ENCODE measurements at places on chromosomes 6 and 20.

GRCh38 chr20:50099113-50099512, 13.8 kb downstream of the UBE2V1 start:
- no peak for DNase-seq

- no peak for DNase-seq
These were observed 710 bp downstream of the BTBD9 start for GRCh38 chr6:38638941-38639497.

GRCh38 chr6:168109171-168109570, 30.2 kb upstream of the FRMD1 start:
- DNase-seq: no peak

GRCh38 chr20:37711001-37711400, 17.2 kb downstream of the CTNNBL1 start:
- DNase-seq: no peak

- no peak for DNase-seq
These were observed 270.4 kb upstream of the JARID2 start for GRCh38 chr6:14975471-14975817.

DNA sequence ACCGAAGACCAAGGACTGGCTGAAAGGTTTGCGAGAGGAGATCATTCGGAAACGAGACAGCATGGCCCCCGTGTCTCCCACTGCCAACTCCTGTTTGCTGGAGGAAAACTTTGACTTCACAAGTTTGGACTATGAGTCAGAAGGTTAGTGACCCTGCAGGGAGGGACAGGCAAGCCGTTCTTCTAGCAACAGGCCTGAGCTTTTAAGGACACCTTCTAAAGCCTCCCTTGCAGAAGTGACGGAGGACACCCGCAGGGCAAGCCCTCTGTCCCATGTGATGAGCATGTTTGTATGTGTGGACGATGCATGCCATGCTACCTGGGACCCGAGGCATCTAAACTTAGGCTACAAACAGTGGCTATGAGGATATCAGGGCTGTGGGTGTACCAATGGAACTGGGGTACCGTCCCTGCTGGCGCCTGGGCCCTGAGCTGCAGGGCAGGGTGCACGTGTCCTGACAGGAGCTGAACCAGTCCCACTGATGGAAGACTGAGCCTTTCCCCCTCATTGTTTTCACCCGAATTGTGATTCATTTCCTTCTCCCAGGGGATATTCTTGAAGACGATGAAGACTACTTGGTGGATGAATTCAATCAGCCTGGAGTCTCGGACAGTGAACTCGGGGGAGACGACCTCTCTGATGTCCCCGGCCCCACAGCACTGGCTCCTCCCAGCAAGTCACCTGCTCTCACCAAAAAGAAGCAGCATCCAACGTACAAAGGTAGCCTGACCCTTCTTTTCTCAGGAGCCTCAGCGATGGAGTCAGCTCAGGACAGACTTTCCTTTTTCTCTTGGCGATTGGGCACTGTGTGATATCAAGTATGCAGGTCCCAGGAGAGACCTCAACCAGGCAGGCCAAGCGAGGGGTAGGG, 84.4 kb downstream of the SERAC1 start:
- DNase-seq: no peak

GRCh38 chr6:52299653-52300052, 15.1 kb upstream of the MCM3 start:
- no peak for DNase-seq

GRCh38 chr6:40599555-40599954, 12.4 kb upstream of the LRFN2 start:
- DNase-seq: no peak

GRCh38 chr6:48826901-48827701, 636.0 kb downstream of the MMUT start:
- no peak for DNase-seq

DNA sequence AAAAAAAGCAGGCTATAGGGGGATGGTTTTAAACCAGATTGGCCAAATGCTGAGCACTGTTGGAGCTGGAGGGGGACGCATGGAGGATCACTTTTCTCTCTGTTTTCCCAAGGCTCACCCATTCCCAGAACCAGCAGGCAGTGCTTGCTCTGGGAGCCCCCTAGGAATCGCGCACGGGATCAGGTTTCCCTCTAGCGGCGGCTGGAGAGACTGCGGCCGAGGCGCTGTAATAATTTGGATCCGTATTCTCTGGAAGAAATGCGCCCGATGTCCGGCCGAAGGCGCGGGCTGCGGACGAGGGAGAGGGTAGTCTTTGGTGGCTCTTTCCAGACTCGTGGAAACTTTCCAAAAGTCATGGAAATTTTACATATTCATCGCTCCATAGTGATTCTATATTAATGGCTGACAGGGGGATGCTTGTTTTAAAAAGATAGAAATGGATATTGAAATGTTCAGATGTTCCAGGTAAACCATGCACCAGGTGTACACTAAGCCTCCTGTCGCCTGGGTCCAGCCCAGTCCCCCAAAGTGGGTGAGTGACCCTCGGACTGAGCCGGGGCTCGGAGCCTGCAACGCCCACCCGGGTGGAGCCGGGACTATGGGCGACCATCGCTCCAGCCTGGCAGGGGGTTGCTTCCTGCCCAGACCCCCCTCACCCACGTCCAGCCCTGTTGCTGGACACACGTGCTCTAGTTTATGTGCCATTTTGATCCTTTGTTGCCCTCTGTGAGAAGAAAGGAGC, 78.7 kb upstream of the PHACTR3 start:
- peak; percentile 55 for DNase-seq

DNA sequence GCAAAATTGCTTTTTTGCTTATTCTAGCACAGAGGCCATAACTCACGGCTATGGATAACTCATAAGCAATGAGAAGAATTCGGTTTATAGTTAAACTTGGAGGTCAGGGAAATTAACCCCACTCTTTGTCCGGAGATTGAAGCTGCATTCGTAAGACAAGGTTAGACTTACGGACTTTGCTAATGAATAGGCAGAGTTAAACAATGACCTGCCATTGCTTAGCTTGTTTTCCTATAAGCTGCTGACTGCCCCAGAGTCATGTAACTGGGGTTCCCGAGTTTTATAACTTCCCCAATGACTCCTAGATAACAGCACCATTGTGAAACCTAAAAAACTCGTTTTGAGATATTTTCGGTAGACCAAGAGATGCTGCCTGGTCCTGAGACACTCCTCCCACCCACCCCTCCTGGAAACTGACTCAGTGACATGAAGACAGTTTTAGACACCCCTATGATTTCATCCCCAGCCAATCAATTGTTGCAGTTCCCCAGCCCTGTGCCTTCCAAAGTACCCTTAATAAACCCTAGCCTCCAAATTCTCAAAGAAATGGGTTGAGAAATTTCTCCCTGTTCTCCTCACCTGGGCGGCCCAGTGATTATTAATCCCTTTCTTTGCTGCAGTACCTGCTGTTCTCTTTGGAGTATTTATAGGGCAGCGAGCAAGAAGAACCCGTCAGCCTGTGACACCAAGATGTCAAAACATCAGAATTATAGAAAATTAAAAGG, 33.1 kb upstream of the MCUR1 start:
- no peak for DNase-seq

DNA sequence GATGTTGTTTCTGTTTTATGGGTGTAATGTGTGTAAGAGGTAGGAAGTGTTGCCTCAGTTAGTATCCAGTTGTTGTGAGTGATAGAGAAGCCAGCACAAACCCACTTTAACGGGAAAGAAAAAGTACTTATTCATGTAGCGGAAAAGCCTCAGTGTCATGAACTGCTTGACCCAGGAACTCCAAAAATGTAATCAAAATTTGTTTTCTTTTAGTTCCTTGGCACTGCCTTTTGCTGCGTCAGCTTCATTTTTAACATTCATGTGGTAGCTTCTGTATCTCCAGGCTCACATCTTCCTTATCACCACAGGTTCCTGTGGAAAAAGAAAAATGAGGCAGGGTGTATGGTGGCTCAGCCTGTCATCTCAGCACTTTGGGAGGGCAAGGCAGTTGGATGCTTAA, 46.4 kb upstream of the CCDC28A start:
- DNase-seq: no peak

DNA sequence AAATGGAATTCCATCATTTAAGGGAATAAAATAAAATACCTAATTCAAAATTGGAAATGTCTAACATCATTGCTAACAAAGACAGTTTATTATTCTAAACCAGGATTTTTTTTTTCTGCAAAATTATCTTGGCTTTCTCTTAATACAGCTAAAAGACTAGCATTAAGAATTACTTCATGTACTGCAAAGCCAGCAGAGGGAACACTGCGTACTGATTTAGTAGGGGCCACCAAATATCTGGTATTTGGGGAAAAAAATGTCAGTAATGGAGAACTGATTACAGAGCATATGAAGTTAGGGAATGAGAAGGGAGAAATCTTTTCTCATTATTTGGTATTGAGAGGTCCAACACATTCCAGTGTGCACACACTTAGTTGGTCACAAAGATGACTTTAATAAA, 3.2 kb upstream of the SOX4 start:
- no peak for DNase-seq

DNA sequence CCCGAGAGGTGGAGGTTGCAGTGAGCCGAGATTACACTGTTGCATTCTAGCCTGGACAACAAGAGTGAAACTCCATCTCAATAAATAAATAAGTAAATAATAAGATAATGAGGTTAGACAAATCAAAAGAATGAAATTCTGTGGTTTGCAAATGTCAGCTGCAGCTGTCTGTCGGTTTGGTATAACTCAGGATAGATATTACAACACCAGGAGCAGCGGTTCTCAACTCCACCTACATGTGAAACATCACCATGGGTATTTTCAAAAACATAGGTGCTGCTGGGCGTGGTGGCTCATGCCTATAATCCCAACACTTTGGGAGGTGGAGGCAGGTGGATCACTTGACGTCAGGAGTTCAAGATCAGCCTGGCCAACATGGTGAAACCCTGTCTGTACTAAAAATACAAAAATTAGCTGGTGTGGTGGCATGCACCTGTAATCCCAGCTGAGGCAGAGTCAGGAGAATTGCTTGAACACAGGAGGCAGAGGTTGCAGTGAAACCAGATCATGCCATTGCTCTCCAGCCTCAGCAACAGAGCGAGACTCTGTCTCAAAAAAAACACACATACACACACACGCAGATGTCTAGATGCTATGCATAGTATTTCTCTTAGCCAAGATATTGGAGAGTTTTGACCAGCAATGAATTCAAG, 126.1 kb upstream of the LAMP5 start:
- DNase-seq: no peak

GRCh38 chr6:119158057-119158848, 79.8 kb upstream of the FAM184A start:
- DNase-seq: peak; percentile 69

DNA sequence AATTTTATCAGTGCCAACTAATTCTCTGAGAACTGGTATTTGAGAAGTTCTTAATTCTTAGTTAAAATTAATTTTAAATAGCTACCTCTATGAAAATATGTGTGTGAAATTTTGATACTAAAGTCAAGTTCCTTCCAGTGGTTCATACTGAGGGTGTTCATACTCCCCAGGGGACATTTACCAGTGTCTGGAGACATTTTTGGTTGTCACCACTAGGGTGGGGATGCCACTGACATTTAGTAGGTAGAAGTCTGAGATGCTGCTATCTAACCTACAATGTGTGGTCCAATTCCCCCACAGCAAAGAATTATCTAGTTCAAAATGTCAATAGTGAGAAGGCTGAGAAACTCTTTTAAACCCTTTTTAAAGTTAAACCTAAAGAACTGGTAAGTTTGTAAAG, 463.8 kb downstream of the ADGRB3 start:
- no peak for DNase-seq

DNA sequence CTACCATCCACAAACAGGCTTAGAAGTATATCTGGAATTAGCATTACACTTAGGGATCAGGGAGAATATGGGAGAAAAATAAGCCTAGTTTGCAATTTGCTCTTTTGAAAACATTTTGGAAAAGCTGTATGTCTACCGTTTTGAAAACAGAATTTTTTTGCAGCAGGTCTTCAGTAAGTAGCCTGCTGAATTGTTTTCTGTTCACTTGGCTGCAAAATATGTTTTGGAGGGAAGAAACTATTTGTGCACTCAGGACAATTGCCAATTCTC, 39.6 kb downstream of the ILRUN start:
- DNase-seq: no peak

GRCh38 chr6:26199057-26199772, 112.0 kb downstream of the HFE start:
- peak; percentile 86 for DNase-seq

Measured in right cardiac atrium (tissue), 5 donors.